Gastroesophageal sphincter (tissue), 4 donors: ENCODE measurements at places on chromosomes 16 and 17. TPM values are rescaled to one million over a fixed set of nuclear protein-coding genes. Genes with fewer than 3 reads are reported as not detected.

GRCh38 chr16:55812951-55813350 is 19.9 kb downstream of the CES1 start:
- ATAC-seq, result no peak

DNA sequence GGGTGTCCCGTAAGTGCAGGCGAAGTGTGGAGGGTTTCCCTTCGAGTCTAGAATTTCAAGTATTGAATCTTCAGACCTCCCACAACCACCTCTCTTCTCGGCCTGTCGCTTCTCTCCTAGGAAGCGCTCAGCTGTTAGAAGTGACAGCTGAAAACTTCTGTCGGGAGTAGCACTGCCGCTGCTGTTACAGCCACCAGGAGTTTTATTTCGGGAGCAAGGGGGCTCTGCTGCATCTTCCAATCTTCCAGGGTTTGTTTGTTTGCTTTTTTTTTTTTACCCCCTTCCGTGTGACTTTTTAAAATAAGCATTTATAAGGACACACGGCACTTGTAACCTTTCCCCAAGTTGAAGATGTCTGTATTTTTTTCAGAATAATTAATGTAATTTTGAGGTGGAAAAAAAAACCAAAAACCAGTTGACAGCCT is 767 bp downstream of the RPS6KB1 start:
- ATAC-seq, result no peak

- no peak for ATAC-seq
Measured at GRCh38 chr16:19417640-19418039, at the start of gene TMC5. TSS of gene TMC5 (plus strand) at chr16:19417883. CDS start at chr16:19440039, 22,156 bp downstream.

DNA sequence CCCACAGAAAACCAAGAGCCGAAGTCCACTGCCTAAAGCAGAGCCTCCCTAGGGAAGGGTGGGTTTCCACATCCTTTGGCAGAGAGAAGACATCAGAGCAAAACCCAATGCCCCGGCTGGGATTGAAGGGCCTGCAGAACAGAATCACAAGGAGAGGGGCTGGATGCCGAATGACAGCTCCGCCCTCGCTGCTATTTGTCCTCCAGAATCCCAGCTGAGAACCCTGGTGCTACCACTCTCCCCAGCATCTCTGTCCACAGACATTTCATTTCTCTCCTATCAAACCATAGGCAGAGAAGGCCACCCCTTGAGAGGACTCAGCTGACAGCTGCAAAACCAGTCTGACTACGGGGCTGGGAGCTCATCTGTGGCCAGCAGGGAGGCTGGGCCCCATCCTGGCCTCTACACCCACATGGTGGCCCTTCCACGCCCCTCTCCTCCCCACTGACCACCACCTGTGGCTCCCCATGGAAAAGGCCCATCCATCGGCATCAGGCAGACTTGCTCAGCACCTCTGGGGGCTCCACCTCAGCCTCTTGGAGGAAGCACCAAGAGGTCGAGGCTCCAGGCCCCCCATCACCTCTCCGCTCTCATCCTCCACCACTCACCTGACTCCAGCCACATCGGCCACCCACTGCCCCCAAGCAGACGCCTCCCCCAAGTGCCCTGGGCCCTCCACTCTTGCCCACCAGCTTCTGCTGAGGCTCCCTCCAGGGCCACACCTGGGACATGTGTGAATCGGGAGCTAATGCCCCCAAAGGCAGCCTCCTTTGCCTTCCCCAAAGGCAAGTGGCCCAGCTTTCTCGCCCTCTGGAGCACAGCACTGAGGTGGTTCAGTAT is 288.5 kb downstream of the C16orf95 start:
- no peak for ATAC-seq

- peak; percentile 50 for ATAC-seq
Measured at GRCh38 chr17:21041741-21042457, 912 bp downstream of the USP22 start.

- ATAC-seq, result no peak
Measured at GRCh38 chr16:85842848-85843247, 43.4 kb downstream of the COX4I1 start.

GRCh38 chr17:7419819-7420610 is at the start of gene SPEM1:
TSS of gene SPEM1 (plus strand) at chr17:7420324. CDS start at chr17:7420385, 61 bp downstream.
- ATAC-seq, result no peak

DNA sequence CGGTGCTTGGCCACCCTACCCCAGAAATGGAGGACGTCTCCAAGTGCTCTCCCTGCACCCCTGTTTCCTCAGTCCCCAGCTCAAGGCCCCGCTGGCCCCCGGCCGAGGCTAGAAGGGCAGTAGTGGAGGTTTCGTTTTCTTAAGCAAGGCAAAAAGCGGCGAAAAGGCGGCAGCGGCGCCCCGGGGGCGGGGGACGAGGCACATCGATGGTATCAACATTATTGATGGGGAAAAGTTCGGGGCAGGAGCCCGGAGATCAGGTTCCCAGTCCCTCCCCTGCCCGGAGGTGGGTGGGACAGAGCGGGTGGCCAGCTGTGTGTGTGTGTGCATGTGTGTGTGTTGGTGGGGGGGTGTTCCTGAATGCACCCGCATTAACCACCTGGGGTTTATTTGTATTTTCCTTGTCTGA is 4.1 kb upstream of the SALL1 start:
- ATAC-seq, result no peak

DNA sequence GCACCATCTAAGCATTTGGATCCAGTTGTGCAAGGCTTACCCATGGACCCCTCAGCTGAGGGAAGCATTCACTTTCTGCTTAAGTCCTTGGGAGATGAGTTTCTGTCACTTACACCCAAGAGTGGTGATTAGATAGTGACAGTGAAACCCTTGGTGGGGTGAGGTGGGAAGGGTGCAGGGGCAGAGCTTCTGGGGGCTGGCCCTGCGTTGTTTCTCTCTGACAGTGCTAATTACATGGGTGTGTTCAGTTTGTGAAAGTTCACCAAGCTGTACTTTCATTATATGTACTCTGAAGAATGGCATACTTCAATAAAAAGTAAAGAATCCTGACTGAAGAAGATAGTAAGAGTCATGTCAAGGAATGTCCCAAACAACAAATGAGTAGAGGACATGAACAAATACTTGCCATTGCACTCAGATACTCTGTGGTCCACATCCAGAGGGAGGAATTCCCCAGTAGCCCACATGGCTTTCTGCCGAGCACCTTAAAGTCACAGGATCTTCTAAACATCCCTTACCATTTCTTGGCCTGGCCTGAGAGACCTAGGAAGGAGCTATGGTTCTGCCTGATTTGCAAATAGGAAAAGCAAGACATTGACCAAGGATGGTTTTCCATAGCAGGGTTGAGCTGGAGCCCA is 8.4 kb downstream of the CHST6 start:
- ATAC-seq, result no peak

DNA sequence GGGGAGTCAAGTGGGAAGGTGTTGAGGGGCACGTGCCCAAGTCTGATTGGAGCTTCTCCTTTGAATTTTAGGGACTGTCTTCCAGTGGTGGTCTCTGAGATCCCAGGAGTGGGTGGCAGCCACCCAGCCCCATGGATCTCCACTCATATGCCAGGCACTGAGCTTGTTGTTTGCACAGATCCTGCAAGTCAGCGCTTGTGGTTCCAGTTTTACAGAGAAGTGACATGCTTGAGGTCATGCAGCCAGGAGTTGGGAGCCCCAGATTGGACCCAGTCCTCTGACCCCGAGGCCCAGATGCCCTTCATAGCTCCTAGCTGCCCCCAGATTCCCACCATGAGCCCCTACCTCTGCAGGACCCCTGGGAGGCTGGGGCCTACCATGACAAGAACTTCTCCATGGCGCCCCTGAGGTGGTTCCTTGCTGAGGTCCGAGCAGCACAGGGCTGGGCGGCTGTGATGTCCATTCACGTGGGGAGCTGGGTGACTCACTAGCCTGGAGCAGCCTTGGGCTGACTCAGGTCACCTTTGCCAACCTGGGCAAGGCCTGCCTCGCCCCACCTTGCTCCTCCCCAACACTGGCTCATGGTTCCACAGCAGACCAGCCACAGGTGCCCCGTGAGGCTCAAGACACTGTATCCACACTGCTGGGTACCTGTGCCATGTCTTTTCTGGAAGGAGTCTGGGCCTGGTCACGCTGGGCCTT is 47.4 kb downstream of the RAI1 start:
- ATAC-seq, result no peak

GRCh38 chr16:82715833-82716232 is 89.1 kb downstream of the CDH13 start:
- no peak for ATAC-seq

DNA sequence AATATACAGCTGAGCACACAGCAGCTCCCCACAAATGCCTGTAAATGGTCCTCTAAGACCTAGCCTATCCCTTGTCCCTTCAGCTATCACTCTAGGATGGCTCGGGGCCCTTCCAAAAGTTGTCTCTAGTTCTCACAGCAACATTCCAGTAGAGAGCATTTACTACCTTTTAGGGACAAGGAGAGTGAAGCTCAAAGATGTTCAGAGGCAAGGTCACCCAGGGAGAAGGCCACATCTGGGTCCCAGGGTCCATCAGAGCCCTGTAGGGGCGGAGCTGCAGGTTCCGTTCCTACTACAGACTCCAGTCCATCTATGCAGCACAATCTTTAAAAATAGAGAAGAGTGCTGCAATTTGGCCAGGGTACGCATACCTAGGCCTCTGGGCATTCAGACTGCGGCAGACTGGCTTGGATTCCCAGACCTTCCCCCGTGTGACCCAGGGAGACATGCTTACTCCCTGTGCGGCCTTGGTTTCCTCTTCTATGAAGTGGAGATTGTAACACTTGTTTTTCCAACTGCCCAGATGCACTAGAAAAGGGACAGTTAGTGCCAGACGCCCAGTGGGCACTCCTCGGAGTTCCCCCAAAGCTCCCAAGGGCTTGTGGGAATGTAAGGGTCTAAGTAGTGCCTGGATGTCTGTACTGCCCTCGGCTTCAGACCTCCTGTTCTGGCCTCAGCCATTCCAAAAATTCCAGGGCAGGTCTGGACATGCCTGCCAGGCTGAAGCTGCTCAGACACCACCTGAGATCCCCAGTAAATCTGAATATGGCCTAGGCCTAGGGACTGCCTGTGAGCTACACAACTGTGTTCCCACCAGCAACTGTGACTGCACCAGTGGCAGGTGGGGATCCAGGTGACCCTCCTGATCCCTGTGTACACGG is 2.5 kb downstream of the SLC12A4 start:
- no peak for ATAC-seq

GRCh38 chr16:13957197-13958078 is 37.5 kb downstream of the ERCC4 start:
- ATAC-seq, result peak; percentile 97

DNA sequence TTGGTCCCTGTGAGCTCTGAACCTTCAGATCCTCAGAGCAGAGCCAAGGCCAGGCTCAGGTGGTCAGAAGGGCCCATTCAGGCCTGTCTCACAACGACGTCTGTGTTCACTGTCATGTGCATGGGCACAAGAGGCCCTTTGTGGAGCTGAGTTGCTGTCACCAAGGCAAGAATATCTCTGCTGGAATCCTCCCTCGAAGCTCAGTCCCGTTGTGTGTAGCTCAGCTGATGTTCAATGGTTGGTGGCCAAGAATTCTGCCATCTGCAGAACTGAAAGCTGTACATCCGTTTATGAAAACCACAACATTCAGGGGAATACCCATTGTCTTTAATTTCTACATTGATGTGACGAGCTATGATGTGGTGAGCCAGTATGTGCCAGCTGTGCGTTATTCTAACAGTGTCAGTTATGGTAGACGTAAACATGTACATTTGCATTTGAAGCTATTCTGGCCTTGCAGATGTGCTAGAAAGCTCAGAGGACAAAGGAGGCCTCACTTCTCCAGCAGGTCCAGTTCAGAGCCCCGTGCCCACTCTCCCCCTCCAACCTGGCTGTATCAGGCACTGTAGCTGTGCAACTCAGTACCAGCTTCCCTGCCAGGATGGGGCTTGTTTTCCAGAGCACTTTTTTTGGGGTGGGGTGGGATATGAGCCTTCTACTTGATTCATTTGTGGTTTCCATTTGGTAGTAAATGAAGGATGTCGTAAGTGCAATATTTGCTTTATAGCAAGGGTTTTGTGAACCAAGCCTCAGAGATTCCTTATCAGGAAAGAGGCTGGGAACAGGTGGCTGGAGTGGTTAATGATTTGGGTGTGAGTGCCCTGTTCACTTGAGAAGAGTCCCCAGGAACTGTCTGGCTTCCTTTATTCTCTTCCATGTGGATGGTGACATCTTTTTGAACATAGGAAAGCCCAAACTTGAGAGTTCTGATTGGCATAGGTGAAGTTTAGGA is 56.1 kb downstream of the B9D1 start:
- peak; percentile 26 for ATAC-seq

DNA sequence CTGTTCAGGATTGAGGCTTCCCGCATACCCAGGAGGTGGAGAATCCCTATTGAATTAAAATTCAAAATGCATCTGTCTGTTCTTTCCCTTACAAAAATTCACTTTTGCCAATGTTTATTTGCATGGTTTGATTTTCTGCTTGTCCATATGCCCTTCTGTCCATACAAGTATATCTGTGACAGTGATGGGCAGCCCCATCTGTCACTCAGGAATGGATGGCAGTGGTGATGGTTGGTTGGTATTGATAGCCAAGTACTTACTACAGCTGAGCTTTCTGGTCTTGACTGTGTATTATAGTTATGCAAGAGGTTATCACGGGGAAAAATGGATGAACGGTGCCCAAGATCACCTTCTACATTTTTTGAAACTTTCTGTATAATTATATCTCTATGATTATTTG is 171.0 kb downstream of the RBFOX1 start:
- ATAC-seq, result no peak

DNA sequence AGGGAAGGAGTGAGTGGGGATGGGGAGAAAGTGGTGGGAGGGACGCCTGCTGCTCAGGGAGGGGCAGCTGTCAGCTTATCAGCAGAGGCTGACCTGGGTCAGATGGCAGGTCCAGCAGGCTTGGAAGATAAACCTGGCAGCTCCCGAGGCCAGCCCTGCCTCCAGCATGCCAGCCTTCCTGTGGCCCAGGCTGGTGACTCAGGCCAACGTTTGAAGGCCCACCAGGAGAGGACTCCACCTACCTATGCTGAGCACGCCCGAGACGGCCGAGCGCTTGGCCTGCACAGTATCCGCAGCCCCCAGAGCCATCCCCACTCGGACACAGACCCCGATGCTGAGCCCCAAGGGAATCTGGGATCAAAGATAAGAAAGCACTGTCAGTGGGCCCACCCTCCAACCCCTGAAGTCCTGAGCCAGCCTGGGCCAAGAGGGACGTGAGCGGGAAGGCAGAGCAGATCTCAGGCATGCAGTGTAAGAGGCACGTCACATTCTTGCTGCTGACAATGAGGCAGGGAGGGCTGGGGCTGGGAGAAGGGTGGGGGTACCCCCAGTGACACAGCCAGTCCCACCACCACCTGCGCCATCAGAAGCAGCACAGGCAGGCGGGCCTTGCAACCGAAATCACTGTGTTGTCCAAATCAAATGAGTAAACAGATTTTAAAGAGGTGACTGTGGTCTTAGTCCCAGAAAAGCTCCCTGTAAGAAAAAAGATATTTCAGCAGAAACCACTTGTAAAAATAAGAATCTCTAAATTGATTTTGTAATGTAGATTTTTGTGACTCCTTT is 12.4 kb downstream of the SLC47A2 start:
- ATAC-seq, result no peak

DNA sequence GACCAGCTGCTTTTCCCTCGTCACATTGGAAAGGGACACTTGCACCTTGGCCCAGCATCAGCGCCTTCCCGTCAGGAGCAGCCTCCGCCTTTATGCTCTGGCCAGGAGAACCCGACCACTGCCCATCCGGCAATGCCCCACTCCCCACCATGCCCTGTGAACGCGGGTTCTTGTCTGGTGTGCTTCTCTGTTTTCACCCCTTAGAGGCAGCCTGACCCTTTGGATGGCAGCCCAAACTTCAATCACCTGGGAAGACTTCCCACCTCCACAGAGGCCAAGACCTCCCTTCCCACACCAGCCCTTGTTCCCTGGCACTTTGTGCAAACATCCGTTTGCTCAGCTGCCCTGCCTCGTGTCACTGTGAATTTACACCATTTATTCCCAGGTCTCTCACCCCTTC is 87.0 kb downstream of the DNAH17 start:
- ATAC-seq, result no peak

The ATXN7L3 gene
- total RNA-seq, result 53.8 TPM

The KCTD5 gene
- total RNA-seq, result 19.1 TPM

The CCDC92B gene
- total RNA-seq, result not detected

The XYLT2 gene
- total RNA-seq, result 19.4 TPM

The HOXB1 gene
- not detected for total RNA-seq

The CACNA1H gene
- total RNA-seq, result 330 TPM
